ENCODE measurements at places on chromosomes 3 and 15.
A peak's percentile ranks its signal among the peaks of the same experiment; 100 is the strongest.

DNA sequence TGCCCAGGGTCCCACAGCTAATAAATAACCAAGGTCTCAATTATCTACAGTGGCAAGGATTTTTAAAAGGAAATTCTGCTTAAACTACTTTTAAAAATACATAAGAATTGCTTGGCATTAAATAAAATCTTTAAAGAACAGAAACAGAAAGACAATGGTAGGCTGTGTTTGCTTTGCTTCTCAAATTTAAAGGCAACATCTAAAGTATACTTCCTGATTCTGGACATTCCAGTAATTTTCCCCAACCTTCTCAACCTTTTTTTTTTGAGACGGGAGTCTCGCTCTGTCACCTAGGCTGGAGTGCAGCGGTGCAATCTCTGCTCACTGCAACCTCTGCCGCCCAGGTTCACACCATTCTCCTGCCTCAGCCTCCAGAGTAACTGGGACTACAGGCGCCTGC is 5.3 kb downstream of the VPS13C start:
- DNase-seq, result no peak

DNA sequence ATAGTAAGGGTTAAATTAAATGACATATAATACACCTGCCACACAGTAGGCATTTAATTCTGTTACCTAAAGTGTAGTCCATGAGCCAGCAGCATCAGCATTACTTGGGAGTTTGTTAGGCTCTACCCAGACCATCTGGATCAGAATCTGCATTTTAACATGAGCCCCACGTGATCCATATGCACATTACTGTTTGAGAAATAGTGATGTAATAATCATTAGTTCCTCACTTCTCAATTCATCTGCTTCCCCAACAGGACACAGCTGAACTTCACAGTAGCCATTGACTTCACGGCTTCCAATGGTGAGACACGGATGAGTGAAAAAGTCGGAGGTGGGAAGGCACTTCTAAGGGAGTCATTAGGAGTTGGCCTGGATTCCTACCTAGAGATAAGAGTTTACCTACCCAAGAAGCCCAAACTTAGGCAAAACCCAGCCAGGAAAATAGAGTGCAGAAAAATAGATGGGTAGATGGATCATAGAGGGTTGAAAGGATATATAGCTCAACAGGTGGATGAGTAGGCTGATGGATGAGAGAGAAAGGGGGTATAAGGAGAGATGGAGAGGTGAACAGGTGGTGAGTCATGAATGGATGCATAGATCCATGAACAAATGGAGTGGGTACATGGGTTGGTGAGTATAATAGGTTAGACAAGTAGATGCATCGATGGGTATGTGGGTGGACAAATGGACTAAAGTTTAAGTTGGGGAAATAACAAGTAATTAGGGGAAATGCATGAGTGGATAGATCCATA is 13.3 kb downstream of the CPNE9 start:
- no peak for DNase-seq

GRCh38 chr3:155047672-155048071 is 32.4 kb upstream of the MME start:
- DNase-seq, result no peak

DNA sequence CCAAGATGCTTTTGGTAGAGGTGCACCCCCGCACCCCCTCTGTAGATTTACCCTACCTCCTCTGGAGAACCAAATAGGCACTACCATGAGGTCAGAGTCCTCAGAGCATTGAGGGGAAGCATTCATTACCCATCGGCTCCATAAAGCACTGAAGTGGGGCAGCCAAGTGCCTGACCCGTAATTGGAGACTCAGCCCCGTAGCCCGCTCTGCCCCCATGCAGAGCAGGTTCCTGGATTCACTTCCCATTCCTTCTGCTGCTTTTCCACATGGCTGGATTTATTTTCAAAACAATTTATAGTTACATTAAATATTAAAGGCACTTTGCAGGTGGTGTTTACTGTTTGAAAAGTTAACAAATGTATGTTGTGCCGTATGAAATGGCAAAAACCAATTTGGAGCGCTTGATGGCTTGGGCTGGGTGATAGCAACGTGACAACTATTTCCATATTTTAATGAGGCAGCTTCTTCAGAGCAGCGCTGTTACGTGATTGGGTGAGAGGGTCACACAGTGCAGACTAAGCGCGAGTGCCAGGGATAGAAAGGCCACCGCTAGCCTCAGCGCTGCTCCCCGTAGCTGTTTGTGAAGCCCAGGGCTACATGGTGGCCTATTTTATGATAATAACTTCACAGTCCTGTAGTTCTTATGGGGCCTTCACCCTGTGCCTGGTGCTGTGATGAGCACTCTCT is 373.8 kb upstream of the PROK2 start:
- DNase-seq, result peak; percentile 39

DNA sequence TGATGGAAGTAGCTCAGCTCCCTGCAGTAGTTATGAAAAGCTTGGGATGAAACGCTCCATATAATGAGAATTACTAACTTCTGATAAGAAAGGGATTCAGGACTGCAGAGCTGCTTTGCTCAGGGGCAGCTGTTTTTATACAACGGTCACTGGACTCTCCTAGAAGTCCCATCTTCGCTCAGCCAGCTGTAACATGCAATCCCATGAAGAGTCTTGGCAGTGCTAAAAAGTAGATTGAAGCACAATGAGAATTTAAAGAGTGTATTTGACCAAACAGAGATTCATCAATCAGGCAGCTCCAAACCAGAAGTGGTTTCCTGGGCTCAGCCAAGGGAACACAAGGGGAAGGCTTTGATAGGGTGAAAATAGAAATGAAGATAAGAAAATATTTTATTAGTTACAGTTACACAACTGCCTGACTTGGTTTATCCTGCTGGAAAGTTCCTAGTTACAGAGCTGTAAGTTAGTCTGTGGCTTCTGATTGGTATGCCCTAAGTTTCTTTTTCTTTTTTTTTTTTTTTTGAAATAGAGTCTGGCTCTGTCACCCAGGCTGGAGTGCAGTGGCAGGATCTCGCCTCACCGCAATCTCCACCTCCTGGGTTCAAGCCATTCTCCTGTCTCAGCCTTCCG is 24.1 kb downstream of the SIDT1 start:
- no peak for DNase-seq

- no peak for DNase-seq
Observed at GRCh38 chr15:52790941-52791751, 1.0 kb upstream of the ONECUT1 start.

DNA sequence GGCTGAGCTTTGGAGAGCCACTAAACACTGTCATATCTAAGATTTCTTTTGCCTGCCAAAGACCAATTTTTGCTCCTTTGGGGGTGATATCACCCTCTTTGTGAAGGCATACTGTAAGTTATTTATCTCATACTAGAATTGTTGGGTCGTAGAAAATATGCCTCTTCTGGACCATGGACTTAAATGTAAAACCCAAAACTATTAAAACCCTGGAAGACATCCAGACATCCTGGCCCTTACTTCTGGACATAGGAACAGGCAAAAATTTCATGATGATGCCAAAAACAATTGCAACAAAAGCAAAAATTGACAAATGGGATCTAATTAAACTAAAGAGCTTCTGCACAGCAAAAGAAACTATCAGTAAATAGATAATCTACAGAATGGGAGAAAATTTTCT is 172.2 kb downstream of the ATG7 start:
- no peak for DNase-seq

DNA sequence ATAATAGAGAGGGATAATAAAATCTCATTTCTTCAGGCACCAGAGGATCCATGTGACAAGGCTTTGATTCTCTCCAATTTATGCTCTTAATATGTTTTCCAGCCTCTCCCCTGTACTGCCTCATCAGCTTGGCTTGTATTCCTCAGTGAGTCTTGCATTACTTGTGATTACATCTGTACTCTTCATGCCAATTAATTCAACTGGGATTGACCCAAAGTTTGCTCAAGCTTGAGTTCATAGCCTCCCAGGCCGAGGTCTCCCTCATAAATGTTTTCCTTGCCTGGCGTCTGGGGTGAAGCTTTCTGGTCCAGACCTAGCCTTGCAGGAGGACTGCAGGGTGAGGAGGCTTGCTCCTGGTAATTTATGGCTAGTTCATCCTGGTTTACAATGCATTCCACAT is 146.9 kb downstream of the CHST2 start:
- DNase-seq, result no peak

GRCh38 chr3:158652463-158652862 is 8.1 kb downstream of the GFM1 start:
- no peak for DNase-seq

DNA sequence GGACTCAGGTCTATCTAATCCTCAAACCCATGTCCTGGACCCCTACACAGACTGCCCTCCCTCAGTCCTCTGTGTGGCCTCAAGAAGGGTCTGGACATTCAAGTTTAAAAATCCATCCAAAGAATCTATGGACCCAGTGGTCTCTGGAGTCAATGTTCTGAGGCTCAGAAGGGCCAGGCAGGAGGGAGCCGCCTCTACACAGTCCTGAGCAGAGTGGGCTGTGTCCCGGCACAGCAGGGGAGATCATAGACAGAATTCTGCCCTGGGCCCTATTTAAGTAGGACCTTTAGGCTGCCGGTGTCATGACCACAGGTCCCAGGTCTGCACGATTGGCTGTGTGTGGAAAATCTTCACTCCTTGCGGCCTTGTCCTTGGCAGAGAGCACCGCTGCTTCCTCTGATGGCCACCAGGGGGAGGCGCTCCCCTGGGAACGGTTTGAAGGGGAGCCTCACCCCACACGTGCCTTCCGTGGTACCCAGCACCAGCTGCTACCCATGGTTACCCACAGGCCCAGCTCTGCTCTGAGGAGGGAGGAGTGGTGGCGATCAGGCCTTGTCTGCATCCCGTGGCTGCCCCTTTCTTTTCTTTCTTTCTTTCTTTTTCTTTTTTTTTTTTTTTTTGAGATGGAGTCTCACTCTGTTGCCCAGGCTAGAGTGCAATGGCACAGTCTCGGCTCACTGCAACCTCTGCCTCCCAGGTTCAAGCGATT is 37.9 kb downstream of the CHRD start:
- DNase-seq, result peak; percentile 88

- no peak for DNase-seq
Observed at GRCh38 chr3:138937690-138938055, 9.3 kb downstream of the FOXL2 start.

GRCh38 chr3:114627770-114628169 is 333.9 kb downstream of the TIGIT start:
- DNase-seq, result no peak

- DNase-seq, result peak; percentile 59
Observed at GRCh38 chr15:57432141-57432741, 55.9 kb downstream of the CGNL1 start.

- no peak for DNase-seq
Observed at GRCh38 chr3:1477669-1478068, 384.8 kb downstream of the CNTN6 start.

DNA sequence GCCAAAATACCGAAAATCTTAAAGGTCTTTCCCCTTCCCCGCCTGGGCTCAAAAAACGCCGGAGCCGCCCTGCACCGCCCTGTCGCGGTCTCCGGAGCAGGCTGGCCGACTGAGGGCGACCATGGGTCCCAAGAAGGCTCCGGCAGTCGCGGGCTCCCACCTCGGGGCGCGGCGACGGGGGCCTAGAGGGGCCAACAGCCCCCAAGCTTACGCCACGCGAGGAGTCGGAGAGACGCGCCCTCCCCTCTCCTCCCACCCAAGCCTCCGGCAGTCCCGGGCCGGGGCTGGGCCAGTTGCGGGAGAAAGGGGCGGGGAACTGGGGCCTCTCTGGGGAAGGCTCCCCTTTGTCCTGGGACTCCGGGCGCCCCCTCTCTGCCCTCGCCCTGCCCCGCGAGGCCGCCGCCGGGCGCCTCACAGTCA is 69.2 kb downstream of the GOLGA8B start:
- DNase-seq, result peak; percentile 59

GRCh38 chr15:76057332-76058000 is 2.3 kb upstream of the TMEM266 start:
- DNase-seq, result peak; percentile 34

DNA sequence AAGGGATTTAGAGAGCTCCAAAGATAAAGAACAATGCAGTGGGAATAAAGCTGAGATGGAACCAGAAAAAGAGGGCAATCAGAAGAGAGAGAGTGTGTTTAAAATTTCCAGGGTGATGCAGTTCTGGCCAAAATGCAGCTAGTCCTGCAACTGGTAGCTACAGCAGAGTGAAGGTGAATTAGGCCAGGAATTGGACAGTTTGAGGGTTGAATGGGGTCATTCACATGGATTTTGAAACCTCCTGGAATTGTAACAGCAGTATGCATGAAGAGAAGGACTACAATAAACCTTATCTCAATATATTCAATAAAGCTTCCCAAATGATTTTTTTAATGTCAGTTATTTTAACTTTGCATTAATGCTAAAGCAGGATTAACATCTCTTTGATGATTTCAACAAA is 85.2 kb downstream of the CBLB start:
- DNase-seq, result no peak

DNA sequence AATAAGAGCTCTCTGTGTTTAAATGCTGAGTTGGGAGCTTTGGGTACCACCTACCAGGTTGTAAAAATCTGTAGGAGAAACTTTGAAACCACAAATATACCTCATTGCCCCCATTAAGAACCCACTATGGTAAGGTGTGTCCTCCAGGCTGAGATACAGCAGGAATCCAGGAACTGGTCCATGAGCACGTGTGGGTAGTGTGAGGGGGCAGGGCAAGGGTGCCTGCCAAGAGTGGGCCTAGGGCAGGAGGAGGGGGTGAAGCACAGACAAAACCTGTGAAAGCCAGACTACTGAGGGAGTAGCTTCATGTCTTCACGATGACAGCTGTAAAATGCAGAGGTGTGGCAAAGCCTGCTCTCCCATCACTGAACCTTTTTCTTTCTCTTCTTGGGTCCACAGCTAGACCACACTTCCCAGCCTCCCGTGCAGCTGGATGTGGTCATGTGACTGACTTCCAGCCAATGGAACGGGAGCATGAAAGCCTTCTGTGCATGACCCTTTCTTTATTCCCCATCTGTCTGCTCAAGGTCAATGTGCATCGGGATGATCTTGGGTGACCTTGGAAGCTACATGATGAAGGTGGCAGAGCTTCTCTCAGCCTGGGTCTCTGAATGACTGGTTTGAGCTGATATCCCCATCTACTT is 51.1 kb upstream of the POMGNT2 start:
- no peak for DNase-seq

- peak; percentile 99 for DNase-seq
Observed at GRCh38 chr3:52685285-52685708, 416 bp downstream of the PBRM1 start.

DNA sequence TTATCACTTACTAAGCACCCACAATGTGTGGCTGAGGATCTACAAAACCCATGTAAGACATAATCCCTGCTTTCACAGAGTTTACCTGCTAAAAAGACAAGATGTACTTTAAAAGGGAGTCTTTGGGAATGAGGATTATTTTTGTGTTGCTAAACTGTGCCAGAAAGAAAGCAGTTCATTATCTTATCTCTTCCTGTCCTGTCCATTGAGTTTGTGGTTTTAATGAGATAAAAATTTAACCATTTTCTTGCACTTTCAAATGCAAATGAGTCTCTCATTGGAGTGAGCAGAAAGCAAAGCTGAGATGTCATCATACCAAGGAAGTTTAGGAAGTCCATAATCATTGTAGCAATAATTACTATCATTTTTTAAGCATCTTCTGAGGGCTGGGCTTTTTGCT is 231.2 kb upstream of the ADAMTS9 start:
- DNase-seq, result no peak

GRCh38 chr3:48928679-48929078 is 10.0 kb downstream of the ARIH2 start:
- DNase-seq, result no peak

GRCh38 chr3:78729946-78730345 is 1037.9 kb downstream of the ROBO1 start:
- no peak for DNase-seq

- DNase-seq, result no peak
Observed at GRCh38 chr15:48842501-48842900, 31.6 kb upstream of the CEP152 start.

Data from iPS-NIHi11 (cell line).